Dermis lymphatic vessel endothelial cell (primary cell): ENCODE measurements at places on chromosomes 4 and X. TPM values are rescaled to one million over a fixed set of nuclear protein-coding genes. Genes with fewer than 3 reads are reported as not detected.

Gene TRPC5OS
- not detected in 2 replicates for total RNA-seq

Gene GUCY1A1
- total RNA-seq, result 41.5 and 163 TPM in 2 replicates

Gene HAND2
- not detected in 2 replicates for total RNA-seq

Gene SPIN4
- 13.8 and 16.8 TPM in 2 replicates for total RNA-seq

Gene PPP1R2C
- total RNA-seq, result not detected in 2 replicates

Gene GAGE12J
- not detected in 2 replicates for total RNA-seq

Gene EVC
- 12.4 and 16.6 TPM in 2 replicates for total RNA-seq

Gene PWWP3B
- total RNA-seq, result not detected in 2 replicates

Gene FAM133A
- total RNA-seq, result not detected in 2 replicates

Gene MAD2L1
- 6.0 and 7.2 TPM in 2 replicates for total RNA-seq

Gene TBX22
- not detected in 2 replicates for total RNA-seq

Gene MCUB
- 45.2 and 62.6 TPM in 2 replicates for total RNA-seq

Gene F8
- 15.1 and 22.4 TPM in 2 replicates for total RNA-seq

Gene ADAM29
- not detected in 2 replicates for total RNA-seq

Gene MXRA5
- total RNA-seq, result under 0.01 TPM in 1 of 2 replicates, not detected in the other

Gene HEPH
- 2.5 and 11.6 TPM in 2 replicates for total RNA-seq

Gene ADGRG4
- total RNA-seq, result not detected in 2 replicates

Gene S100G
- total RNA-seq, result not detected in 2 replicates

Gene PPBP
- not detected in 2 replicates for total RNA-seq

Gene TRIM60
- not detected in 2 replicates for total RNA-seq

Gene CFAP99
- not detected in 2 replicates for total RNA-seq

Gene XG
- total RNA-seq, result 0.09 and 0.11 TPM in 2 replicates

Gene MAOB
- total RNA-seq, result 0.09 TPM in 1 of 2 replicates, not detected in the other

Gene GRID2
- total RNA-seq, result not detected in 2 replicates

Gene SOWAHB
- total RNA-seq, result not detected in 2 replicates

Gene CDX4
- total RNA-seq, result not detected in 2 replicates
